Dermis blood vessel endothelial cell (primary cell): ENCODE measurements at places on chromosomes 3 and 15.
A peak's percentile ranks its signal among the peaks of the same experiment; 100 is the strongest.

DNA sequence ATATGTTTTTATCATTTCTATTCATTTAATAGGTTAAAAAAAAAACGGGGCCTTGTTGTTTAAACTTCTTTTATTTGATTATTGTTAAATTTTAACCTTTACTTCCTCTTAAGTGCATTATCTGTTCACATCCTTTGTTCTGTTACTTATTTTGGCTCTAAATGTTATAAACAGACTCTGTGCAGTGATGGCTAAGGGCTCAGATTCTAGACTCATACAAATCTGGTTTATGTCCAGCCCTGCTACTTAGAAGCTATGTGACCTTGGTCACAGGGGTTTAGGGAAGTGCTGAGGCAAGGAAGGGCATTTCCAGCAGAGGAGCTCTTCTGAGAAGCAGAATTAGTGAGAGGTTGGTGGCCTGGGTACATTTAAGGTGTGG lies 55.3 kb upstream of the VILL start:
- DNase-seq: peak; percentile 47

GRCh38 chr3:186152361-186152798 lies 43.5 kb upstream of the ETV5 start:
- DNase-seq: no peak

DNA sequence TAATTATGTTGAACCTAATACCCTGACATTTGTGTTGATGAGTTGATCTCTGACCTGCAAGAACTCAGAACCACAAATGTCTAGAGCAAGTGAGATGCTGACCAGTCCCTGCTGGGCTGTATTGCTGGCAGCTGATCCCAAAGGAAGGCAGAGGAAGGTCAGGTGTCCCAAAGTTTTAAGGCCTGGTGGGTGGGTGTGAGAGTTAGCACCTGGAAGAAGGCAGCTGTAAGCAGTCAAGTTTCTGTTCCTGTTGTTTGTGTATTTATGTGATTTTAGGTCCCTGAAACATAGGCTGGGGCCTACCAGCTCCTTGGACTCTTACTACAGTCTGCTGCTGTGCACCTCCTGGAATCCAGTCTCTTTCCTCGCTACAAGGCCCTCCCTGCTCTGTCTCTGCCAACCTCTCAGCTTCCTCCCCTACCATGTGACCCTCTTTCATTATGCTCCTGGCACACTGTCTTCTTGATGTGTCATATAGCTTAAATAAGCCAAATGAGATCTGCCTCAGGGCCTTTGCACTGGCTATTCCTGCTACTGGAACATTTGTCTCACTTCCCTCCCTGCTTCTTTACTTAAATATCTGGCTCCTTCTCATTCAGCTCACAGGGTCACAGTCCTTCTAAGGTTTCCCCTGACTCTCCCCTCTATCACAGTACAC lies 31.0 kb upstream of the ATOSA start:
- DNase-seq: no peak

DNA sequence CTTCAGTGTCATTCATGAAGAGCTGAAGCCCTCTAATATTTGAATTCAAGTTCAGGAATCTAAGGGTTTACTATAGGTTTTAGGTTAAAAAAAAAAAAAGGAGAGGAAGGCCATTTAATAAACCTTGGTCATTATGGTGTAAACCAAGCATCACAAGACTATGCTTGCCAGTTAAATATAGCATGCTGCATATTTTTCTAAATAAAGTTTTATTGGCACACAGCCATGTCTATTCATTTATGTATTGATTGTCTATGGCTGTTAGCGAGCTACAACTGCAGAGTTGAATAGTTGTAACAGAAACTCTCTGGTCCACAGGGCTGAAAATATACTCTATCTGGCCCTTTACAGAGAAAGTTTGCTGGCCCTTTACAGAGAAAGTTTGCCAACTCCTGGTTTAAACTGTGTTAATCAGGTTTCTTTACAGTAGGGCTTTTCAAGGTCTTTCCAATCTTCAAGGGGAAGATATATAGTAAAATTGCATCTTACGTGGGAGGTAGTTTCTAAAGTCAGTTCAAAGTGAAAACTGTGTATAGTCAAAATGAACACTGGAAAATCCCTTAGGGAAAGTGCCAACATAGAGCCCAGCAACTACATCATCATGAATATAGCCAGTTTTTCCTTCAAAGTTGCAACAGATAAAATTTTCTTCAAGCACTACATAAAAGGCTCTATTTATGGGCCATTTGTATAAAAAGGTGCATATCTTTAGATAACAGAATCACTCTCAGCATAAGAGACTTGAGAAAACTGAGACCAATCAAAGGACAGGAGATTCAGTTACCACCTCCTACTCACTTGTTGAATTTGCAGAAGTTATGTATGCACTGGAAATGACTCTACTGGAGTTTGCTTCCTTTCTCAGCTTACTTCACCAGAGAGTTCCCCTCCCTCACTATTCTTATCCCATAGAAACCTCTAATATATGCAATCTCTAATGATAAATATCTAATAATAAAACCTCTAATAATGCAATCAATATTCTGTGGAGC lies 49.7 kb upstream of the FRMD4B start:
- no peak for DNase-seq

- no peak for DNase-seq
Observed at GRCh38 chr3:12190221-12190807, 31.6 kb upstream of the TIMP4 start.

GRCh38 chr3:129035360-129036221 lies 25.0 kb upstream of the GP9 start:
- no peak for DNase-seq

DNA sequence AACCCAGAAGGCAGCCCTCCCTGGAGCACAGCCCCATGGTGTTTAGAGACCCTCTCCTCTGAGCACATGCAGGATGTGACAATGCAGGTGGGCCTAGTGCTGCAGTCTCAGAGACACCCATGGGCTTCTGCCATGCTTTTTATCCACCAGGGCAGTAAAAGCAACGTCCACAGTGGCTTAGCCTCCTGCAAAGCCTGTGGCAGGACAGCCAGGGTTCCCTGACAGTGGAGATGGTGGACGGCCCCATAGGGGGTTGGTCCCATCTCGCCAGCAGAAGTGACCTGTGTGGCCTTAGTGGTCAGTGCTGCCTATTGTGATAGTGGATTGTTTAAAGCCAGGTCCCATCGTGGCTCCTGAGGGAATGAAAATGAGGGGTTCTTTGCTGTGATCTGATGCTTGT lies 46.6 kb downstream of the APBA2 start:
- no peak for DNase-seq

- DNase-seq: no peak
Observed at GRCh38 chr15:90201944-90202375, 830 bp downstream of the SEMA4B start.

GRCh38 chr3:71724584-71725270 lies 475 bp downstream of the EIF4E3 start:
- peak; percentile 30 for DNase-seq

DNA sequence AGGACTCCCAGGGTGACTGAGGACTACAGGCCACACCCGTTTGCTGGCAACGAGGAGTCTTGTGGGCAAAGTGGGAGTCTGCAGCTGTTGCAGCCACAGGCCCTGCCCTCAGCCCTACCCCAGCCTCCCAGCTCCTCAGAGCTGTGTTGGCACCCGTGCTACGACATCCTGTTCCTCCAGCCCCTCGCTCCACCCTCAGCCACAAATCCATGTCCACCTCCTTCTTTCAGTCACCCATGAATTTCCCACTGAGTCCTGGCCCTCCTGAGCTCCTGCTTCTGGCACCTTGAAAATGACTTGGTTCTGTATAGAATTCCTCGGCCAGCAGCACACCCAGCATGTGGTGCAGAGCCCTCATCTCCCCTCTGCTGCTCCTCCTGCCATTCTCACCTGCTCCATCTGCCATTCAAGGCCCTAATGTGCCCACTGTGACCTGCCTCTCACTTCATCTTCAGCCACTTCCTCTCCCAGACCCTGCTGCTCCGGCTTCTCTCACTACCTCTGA lies 20.9 kb upstream of the VILL start:
- no peak for DNase-seq

DNA sequence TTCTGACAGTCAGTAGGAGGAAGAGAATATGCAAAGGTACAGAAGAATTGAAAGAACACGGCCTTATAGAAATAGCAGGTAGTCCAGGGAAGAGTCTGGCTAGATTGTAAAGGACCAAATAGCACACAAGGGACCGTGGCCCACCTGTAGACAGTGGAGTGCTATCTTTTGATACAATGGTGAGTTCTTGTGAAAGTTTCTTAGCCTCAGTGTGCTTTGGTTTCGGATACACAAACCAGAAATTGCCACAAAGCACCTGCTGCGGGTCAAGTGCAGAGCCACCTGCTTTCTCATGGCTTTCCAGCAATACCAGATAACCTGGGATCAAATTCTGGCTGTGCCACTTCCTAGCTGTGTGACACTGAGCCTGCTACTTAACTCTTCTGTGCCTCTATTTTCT lies 36.6 kb upstream of the TUBGCP5 start:
- no peak for DNase-seq

DNA sequence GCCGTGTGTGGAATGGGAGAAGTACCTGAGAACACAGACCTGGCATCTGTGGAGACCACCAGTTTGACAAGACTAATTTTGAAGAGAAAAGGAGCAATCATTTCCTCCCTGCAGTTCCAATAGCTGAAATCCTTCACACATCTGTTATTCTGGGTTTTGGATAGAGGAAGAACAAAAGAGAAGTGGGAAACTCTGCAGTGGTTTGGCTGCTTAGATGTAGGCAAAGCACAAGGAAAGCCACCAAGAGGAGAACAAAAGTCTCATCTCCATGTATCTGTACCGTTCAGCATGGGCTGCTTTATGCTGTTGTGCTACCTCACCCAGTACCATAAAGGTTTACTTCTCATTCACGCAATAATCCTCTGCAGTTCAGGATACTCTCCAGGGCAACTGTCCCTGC lies 153.1 kb upstream of the COL8A1 start:
- no peak for DNase-seq

- peak; percentile 92 for DNase-seq
Observed at GRCh38 chr3:30659270-30660130, 53.1 kb downstream of the TGFBR2 start.

- DNase-seq: no peak
Observed at GRCh38 chr3:117695871-117696645, 986.5 kb downstream of the TUSC7 start.

GRCh38 chr15:90956274-90957030 lies 1.8 kb downstream of the RCCD1 start:
- peak; percentile 88 for DNase-seq

DNA sequence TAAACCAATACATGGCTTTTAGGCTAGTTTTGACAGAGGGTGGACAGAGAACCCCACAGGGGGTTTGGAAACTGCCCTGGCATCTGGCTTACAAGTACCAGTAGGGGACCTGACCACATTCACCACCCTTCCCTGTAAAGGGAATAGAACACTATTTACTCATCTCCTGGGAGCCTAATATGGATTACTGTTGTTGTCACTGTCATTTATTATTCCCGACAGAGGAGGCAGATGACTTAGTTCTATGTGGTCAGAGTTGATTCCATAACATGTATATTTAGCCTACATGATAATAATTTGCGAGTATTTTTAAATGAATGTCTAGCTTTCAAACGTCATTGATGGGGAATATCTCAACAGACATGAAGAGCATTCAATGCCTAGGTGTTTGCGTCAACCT lies 15.9 kb downstream of the ZBTB38 start:
- DNase-seq: no peak

- no peak for DNase-seq
Observed at GRCh38 chr3:98821063-98821462, 57.9 kb downstream of the ST3GAL6 start.

GRCh38 chr3:113243846-113244245 lies 32.5 kb downstream of the BOC start:
- DNase-seq: no peak

GRCh38 chr3:127959873-127960272 lies 44.8 kb downstream of the KBTBD12 start:
- DNase-seq: peak; percentile 40

GRCh38 chr15:83462953-83463433 lies 15.9 kb downstream of the SH3GL3 start:
- no peak for DNase-seq

DNA sequence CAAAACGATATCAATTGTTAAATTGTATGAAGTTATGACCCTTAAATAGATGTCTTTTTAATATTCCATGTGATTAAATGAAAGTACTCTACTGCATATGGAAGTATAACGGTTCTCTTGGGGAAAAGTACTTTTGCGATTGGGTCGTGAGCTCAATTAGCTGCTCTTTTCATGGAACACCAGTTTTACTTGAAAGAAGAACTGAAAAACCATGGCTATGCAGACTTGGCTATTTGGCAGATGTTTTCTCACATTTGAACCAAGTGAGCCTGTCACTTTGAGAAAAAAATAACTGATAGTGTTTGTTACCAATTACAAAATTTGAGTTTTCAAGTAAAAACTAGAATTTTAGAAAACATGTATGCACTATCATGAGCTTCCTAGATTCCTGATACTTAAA lies 5.9 kb upstream of the INAFM2 start:
- no peak for DNase-seq

GRCh38 chr15:43132830-43133429 lies 456 bp upstream of the TMEM62 start:
- no peak for DNase-seq

- no peak for DNase-seq
Observed at GRCh38 chr3:174083706-174084105, 686.2 kb downstream of the NLGN1 start.

- peak; percentile 64 for DNase-seq
Observed at GRCh38 chr15:74869726-74870407, 3.3 kb downstream of the SCAMP2 start.

DNA sequence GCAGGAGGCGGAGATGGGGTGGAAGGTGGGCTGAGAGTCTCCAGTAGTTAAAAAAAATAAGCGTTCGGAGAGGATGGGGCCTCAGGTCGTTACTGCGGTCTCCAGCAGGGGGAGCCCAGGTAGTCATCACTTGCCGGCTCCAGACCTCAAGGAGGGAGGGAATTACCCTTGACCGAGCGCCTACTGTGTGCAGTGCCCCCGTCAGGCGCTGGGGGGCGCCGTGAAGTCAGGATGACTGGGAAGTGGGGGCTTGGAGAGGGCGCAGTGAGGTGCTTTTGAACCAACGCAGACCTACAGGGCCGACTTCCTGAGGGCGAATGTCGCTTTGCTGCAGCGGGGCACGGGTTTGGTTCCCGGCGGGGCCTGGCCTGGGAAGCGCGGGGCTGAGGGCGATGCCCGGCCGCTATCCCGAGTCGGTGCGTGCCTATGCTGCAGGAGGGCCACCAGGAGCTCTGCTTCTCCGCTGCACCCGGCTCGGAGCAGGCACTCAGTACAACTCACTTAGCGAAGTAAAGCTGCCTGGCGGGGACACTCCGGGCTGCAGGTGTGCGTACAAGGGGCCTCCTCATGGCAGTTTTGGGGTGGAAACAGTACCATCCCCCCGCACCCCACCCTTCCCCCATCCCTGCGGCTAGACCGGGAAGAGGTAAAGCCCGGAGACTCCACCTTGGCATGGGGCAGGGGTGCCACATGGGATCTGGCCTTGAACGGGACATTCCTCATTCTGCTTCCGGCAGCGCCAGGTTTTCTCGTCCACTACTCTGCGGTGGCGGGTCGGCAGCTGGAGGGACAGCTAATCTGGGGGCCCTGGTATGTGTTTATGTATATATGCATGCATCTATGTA lies 79.8 kb downstream of the RHCG start:
- peak; percentile 85 for DNase-seq
